NCI-H1930 (cell line): ENCODE measurements at places on chromosomes 1 and 21.

GRCh38 chr1:220516014-220516721, 11.8 kb upstream of the MARK1 start:
- no peak for DNase-seq

DNA sequence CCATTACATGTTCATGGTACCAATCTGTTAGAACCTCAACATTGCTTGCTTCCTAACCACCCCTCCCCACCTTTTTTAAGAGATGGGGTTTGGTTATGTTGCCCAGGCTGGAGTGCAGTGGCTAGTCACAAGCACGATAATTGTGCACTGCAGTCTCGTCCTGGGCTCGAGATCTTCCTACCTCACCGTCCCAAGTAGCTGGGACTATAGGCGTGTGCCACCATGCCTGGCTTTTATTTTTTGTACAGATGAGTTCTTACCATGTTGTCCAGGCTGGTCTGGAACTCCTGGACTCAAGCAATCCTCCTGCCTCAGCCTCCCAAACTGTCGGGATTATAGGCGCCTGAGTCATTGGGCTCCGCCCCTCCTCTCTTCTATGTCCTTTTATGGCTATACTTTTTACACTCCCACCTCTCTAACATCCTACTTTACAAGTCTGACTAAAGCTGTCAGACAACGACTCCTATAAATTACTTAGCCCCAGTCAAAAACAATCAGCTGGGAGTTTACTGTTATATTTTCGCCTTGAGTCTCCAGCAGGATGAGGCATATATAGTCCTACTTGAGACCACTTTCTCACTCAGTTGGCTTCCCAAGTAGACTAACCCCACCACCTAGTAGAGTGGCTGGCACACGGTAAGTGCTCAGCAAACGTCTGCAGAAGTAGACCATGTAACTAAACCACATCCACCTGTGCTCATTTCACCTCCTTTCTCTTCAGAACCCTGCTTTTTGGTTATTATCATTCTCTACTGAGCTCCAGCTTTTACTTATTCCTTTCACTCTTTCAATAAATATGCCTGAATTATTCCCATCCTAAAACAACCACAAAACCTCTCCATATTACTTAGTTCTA, 13.8 kb downstream of the ENSA start:
- DNase-seq: no peak

- DNase-seq: no peak
Measured at GRCh38 chr1:91505086-91505485, 4.4 kb downstream of the CDC7 start.

- peak; percentile 73 for DNase-seq
Measured at GRCh38 chr21:33025489-33026442, at the start of gene OLIG2. Gene OLIG2 (plus strand): TSS chr21:33025935. CDS start chr21:33026863, 928 bp downstream.

DNA sequence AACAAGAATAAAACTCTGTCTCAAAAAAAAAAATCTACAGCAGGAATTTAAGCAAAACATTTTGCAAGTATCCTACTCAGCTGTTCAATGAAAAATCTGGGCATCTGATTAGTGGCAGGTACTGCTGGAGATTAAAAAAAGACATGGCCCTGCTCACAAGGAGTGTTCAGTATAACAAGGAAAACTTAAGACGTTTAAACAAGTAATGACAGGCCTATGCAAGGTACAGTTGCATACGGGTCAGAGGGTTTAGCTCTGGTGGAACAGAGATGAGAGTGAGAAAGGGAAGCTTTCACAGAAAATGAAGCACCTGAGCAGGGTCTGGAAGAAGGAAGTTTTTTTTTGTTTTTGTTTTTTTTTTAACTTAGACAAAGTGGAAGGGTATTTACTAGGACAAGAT, 23.0 kb downstream of the SNRNP40 start:
- no peak for DNase-seq

GRCh38 chr1:12467570-12468286, 150.3 kb downstream of the DHRS3 start:
- DNase-seq: no peak

DNA sequence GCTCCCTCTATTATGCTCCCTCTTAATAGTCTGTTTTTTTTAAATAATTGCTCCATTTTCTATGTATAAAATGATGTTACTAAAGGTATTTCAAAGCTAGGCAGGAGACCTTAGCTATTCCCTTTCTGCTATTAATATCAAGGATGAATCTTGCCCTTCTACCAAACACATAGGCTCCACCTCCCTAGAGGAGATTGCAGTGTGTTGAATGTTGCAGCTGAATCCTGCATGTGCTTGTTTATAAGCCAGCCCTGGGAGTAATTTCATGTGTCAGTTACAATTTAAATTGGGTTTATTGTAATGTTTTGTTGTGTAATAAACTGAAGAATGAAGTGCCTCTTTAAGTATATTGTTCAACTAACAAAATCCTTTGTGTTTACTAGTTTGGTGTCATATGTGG, 66.0 kb downstream of the TMEM200B start:
- DNase-seq: no peak
